GM12865 (cell line): ENCODE measurements at places on chromosomes 4 and X.

GRCh38 chr4:142645475-142646108 is 200.5 kb downstream of the INPP4B start:
- peak; percentile 26 for DNase-seq

DNA sequence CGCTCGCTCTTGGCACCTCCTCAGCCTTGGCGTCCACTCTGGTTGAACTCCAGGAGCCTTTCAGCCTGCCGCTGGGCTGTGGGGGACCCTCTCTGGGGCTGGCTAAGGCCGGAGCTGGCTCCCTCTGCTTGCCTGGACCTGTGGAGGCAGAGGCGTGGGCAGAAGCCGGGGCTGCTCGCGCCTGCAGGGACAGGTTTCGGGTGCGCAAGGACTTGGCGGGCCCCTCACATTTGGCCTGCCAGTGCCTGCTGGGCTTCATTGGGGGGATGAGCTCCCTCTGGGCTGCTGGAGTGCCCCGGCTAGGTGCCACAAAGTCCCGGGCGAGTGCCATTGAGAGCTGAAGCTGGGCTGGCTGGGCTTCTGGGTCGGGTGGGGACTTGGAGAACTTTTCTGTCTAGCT is 371.7 kb downstream of the FAM133A start:
- no peak for DNase-seq

DNA sequence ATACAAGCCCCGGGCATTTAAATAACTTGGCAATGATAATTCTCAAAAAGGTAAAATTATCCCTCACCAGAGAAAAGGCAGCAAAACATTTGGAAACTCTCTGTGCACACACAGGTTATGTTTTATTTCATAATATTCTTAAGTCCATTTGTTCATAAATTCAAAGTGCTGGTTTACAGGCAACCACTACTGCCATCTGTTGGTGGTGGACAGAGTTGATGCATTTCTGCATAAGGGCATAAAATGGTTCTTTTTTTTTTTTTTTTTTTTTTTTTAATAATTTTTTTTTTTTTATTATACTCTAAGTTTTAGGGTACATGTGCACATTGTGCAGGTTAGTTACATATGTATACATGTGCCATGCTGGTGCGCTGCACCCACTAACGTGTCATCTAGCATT is 31.5 kb upstream of the IL21 start:
- DNase-seq = peak; percentile 75

DNA sequence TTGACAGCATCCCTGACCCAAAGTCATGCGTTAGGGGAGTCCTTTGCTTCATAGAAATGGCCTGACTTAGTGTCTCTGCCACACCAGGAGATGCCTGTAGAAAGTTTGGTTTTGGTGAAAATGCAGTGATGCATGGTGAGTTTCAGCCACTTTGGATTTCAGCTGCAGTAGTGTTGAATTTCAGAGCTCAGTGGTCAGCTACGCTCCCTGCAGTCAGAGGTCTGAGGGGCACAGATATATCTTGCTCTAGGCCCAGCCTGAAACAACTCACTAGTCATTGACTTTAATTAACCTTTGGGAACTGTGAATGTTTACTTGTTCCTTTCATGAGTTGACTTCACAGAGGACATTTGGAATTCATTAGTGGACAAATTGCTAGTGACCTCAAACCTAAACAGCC is 17.5 kb downstream of the RBMX2 start:
- peak; percentile 13 for DNase-seq

GRCh38 chr4:80240976-80241375 is 25.5 kb upstream of the FGF5 start:
- DNase-seq = peak; percentile 19

- DNase-seq = no peak
These were observed 33.5 kb upstream of the AMOT start for GRCh38 chrX:112874175-112874574.

- no peak for DNase-seq
These were observed 288.4 kb downstream of the LHFPL1 start for GRCh38 chrX:112391313-112391712.
